Adipocyte (in vitro differentiated cells): ENCODE measurements at places on chromosomes 11 and 22.

- DNase-seq, result no peak
These were observed 128.5 kb upstream of the LMO1 start for GRCh38 chr11:8392166-8392565.

DNA sequence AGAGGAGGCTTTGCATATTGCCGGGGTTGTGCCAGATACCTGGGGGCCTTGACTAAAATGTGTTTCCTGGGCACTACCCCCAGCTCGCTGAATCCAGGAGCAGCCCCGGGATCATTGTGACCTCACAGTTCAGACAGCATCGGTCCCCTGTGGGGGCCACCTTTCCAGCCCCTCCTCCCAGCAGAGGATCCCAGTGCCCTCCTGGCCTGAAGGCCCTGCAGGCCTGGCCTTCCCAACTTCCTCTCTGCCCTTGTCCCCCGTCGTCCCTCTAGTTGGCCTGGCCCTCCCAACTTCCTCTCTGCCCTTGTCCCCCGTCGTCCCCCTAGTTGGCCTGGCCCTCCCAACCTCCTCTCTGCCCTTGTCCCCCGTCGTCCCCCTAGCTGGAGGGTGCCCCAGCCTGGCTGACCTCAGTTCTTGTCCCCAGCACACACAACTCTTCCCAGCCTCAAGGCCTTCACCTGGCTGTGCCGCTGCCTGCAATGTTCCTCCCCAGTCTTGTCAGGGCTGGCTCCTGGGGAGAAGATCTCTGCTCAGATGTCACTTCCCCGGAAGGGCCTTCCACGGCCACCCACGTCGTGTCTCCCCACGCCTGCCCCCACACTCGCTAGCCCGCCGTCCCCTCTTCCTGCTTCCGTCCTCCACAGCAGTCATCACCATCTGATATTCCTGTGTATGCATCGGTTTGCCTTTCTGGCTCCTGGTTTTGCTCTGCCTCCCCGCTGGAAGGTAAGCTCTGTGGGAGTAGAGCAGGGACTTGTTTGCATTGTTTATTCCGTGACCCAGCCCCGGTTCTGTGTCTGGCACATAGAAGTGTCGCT is 12.6 kb upstream of the ANO1 start:
- DNase-seq, result no peak

- no peak for DNase-seq
These were observed 404.0 kb downstream of the GUCY1A2 start for GRCh38 chr11:106614262-106614661.

- DNase-seq, result no peak
These were observed 83.3 kb downstream of the ATG16L2 start for GRCh38 chr11:72897506-72897905.

DNA sequence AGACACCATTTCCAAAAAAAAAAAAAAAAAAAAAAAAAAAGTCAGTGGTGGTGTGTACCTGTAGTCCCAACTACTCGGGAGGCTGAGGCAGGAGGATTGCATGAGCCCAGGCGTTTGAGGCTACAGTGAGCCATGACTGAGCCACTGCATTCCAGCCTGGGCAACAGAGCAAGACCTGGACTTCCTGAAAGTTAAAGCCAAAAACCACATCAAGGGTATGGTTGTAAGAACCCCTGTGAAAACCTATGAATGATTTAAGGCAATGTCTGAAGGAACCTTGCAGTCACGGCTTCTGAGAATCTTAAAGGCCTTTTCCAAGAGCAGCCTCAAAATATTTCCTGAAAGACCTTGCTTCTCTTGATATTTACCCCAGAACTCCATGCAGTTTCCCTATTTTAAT is 30.5 kb upstream of the MSANTD2 start:
- no peak for DNase-seq

DNA sequence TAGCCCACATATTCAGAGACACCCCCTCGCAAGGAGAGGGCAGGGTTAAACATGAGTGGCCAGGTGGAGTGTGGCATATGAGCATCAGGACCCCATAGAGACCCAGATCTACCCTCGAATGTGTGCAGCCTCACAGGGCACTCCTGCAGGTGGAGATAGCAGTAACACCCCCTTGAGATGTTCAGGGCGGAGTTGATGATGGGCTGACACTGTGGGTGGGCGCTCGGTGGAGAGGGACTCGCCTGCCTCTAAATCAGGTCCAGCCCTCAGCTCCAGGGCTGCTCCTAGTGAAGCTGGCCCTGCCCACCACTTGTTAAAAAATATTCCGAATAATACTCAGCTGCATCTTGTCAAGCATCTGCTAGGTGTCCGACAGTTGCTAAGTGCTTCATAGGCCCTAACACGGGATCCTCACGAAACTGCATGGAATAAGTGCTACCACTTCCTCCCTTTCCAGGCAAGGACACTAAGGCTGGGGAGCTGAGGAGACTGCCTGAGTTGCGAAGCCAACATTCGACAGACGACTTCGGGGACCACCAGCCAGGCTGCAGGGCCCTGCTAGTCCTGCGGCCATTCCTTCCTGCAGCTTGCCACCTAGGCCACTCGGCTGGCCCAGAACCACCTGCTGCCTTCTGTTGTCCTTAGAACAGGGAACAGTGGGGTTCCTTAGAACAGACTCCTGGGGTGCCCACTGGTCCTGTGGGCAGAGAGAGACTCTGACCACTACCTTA is 74.0 kb upstream of the WNT11 start:
- DNase-seq, result no peak

DNA sequence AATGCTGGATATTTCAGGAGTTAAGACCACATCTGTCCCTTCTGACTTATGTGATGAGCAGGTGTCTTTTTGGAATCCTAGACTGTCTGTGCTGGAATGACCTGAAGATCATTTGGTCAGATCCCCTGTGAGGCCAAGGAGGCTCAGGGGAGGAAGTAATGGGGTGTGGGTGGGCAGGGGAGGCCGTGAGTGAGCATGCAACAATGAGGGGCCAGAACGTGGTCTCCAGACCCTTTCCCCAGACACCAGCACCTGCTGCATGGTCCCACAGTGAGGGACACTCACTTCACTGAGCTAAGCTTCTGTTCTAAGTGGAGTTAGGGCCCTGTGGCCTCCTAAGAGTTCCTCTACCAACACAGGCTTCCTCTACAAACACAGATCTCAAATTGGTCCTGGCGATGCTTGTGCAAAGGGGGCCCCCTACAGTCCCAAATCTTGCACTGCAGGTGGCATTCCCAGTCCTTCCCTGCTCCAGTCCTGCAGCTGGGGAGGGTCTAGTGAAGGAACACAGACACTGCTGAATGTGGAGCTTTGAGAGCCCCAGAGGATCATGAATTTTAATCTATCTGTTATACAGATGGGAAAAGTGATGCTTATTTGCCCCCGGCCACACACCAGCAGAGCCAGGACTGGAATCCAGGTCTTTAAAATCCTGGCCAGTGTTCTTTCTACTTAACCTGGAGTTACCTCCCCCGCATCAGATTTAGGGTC is 7.4 kb downstream of the USP2 start:
- peak; percentile 86 for DNase-seq

- no peak for DNase-seq
These were observed 1.5 kb downstream of the LSP1 start for GRCh38 chr11:1854132-1854948.

DNA sequence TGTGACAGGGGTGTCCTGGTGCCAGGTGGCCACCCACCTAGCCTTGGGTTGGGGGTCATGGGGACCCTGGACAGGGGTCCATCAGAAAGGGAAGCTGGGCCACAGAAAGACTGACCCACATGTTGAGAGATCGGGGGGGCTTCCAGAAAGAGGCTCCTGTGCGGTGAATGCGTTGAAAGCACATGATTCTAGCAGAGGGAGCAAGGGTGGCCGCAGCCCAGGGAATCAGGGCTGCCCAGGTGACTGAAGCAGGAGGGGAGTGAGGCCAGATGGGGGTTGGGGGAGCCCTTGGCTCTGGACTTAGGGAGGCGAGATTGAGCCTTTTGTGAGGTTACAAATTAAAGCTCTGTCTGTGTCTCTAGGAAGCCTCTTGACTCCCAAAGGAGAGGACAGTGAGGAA is 80.7 kb downstream of the MORC2 start:
- DNase-seq, result no peak

GRCh38 chr11:96001037-96001436 is 77.1 kb upstream of the MTMR2 start:
- DNase-seq, result peak; percentile 88

DNA sequence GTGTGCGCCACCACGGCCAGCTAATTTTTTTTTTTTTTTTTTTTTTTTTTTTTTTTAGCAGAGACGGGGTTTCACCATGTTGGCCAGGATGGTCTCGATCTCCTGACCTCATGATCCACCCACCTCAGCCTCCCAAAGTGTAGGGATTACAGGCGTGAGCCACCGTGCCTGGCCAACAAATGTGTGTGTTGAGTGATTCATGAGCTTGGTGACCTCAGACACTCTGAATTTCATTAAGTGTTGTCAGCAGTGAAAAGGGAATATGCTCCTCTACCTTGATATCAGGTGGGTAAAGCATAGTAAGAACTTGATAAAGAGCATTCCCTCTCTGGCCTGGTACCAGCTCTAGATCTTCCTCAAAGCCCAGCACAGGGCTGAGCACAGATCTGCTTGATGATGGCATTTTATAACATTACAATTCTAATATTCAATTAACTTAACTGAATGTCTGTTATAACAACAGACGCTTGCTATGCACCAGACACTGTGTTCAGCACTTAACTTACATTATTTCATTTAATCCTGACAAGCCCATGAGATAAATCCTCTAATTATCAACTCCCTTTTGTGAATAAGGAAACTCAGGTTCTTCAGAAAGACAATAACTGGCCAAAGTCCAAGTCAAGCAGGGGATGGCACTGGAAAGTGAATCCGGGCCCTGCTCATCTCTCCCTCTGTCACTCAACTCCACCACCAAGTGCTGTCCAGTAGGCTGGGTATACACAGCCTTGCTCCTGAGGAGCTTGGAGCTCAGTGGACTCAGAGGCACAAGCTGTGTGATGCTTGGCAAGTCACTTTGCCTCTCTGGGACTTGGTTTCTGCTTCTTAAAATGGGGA is 13.0 kb downstream of the TBC1D10A start:
- DNase-seq, result no peak

DNA sequence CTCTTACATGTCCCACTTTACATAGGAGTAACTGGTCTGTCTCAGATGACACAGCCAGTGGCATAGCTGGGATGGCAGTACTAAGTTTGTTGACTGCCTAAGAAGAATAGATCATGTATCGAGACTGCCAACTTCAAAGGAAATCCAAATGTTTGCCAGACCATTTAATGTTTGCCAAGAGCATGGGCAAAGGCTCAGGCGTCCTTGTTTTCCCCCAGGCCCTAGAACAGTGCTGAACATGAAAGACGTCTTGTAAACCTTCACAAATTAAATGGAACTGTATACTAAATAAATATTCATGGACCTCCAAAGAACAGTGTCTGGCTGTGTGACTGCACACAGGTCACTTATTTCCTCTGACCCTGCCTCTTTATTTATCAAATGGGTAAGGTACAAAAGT is 234.7 kb upstream of the CCDC90B start:
- DNase-seq, result no peak

- no peak for DNase-seq
These were observed 93.1 kb downstream of the FAT3 start for GRCh38 chr11:92317721-92318120.

- no peak for DNase-seq
These were observed 7.3 kb upstream of the RGL4 start for GRCh38 chr22:23683545-23683944.

DNA sequence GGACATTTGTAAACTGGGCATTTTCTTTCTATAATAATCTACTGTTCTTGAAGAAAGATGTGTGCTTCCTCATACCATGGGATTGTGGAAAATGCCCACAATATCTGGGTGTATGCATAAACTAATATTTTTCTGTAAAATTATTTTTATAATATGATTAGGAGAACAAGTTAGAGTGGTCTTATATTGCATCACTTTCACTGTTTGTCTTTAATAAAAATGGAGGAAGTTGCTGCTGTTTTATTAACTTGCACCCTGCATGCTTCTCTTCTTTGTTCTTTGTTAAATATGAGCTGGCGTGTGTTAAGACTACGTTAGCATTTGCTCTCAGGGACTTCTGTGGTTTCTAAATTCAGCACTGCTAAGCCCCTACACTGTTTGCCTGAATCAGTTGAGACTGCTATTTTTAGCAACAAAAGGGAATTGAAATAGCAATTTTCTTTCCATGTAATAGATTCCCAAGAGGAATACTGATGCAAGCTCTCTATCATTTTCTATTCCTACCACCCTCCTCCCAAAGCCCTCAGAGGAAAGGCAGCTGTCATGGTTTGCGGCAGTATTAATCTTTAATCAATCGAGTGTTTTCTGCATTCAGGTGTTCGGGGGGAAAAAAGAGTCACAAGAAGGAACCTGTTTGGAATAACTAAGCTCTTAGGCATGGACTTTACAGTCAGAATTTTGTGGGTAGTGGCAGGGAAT is 56.1 kb downstream of the HSD17B12 start:
- peak; percentile 85 for DNase-seq

DNA sequence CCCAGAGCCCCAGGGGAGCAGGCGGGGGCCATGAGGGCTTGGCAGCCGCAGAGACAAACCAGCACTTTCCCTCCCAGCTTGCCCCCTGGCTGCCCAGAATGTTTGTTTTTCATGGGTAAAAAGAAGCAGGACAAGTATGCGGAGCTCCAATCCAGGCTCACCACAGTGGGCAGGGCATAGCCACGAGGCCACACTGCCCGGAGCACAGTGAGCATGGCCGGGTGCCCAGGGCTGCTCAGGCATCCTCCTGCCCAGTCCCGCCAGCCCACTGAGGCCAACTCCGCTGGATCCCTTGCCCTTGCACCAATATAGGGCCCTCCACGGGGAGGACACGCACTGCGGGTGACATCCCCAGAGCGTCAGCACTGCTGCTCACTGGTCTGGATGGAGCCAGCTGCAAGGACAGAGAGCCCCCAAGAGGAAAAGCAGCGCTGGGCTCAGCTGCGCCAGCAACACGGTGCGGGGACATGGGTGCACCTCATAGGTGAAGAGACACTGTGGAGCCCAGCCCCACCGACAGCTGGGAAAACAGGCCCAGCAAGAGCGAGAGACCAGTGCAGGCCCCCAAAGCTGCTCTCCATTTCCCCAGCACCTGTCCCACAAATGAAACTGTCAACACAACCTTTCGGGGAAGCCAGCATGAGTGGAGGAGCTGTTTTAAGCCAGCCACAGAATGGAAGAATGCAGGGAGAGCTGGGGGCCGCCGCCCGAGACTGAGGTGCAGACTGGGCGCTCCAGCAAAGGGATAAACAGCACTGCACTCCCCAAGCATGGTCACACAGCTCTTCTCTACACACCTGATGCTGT is 24.8 kb downstream of the ARVCF start:
- DNase-seq, result peak; percentile 59

DNA sequence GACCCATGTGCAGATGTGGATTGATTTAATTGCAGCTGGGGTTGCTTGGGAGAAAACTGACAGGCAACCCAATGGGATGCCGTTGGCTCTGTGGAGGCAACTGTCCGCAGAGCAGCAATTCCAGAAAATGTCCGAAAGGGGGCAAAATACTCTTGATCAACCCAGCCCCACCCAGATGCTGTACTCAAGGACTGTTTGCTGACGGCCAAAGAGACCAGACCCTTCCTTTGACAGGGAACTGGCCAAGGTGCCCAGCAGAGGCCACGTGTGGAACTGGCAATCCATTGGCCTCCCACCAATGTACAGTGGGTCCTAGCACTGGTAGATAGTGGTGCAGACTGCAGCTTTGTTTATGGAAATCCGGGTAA is 29.7 kb upstream of the KCNA4 start:
- DNase-seq, result no peak

GRCh38 chr11:1751999-1752906 is 1.9 kb upstream of the IFITM10 start:
- DNase-seq, result no peak

GRCh38 chr22:24894998-24895397 is 51.5 kb downstream of the LHFPL7 start:
- DNase-seq, result peak; percentile 31
